ENCODE measurements at places on chromosomes 7 and 10.

DNA sequence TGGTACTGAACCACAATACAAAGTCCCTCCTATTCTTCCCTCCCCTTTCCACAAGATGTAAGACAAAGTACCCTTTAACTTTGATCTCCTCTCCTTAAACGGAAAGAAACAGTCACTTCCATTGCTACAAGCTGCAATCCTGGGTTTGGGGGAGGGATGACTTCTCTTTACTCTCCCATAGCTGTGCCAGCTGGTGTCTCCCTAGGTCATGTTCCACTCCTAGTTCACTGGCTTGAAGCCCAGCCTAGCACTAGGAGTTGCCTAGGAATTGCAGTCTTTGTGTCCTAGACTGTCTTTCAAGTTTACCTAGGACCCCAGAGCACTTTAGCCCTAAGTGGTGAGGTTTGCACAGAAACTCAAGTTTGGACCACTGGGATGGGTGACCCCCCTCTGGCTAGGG, 311.1 kb downstream of the HPSE2 start:
- DNase-seq = no peak

DNA sequence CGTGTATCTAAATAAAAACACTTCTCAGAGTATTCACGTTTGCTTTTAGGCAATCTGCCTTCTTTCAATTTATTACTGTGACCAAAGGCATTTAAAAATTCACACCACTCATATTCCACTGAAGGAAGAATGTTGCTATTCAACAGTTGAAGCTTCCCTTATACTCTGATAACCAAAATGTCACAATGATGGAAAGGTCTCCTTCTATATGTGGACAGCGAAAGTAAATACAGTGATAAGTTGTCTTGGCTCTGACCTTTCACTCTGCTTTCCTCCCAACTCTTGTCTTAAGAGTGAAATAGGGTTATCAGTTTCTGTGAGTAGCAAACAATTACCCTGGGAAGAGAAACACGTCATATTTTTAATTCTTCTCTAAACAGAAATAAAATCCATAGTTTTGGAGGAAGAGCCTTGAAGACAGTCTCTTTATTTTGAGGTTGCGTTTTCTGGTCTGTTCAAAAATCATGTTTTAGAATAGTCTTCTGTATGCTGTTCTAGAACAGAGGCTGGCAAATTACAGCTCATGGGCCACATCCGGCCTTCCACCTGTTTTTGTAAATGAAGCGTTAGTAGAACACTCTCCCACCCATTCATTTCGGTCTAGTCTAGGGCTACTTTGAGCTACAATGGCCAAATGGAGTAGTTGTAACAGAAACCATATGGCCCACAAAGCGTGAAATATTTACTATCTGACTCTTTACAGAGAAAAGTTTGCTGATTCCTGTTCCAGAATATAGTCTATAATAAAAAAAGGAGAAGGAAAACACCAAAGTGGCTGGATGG, 41.3 kb downstream of the ETV1 start:
- no peak for DNase-seq

- no peak for DNase-seq
Measured at GRCh38 chr7:98993024-98993897, 114.9 kb downstream of the TRRAP start.

- DNase-seq = no peak
Measured at GRCh38 chr10:75352650-75353049, 48.9 kb downstream of the ZNF503 start.

- no peak for DNase-seq
Measured at GRCh38 chr7:24939416-24939815, 40.6 kb downstream of the OSBPL3 start.

GRCh38 chr10:49578392-49578791, 31.7 kb upstream of the SLC18A3 start:
- no peak for DNase-seq

- DNase-seq = no peak
Measured at GRCh38 chr10:61076572-61077114, 132.7 kb upstream of the RHOBTB1 start.

GRCh38 chr10:89744026-89744425, 42.6 kb downstream of the KIF20B start:
- DNase-seq = no peak

DNA sequence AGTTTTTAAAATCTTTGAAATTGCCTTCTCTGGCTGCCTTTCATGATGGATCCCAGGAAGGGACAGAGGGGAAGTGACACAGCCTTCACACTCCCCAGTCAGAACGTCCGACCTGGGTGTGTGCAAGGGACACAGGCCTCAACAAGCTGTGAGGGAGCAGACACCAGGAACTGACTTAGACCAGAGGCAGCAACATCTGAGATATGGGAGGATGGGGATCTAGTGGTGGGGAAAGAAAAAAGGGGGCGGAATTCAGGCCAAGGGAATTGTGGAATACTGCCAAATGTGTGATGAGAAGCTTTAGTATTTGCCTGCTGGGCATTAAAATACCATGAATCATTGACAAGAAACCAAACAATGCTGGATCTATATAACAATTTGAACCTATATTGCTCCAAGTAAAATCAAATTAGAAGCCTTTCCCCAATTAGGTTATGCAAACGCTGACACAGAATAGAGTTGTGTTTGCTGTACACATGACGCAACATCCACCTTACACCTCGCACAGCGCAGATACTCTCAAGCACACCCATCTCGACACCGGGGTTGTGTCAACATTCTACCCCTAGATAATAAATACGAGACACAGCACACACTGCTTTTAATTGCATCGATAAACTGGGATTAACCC, 17.2 kb upstream of the MNX1 start:
- no peak for DNase-seq

- DNase-seq = no peak
Measured at GRCh38 chr10:112526906-112527305, 79.9 kb downstream of the VTI1A start.

DNA sequence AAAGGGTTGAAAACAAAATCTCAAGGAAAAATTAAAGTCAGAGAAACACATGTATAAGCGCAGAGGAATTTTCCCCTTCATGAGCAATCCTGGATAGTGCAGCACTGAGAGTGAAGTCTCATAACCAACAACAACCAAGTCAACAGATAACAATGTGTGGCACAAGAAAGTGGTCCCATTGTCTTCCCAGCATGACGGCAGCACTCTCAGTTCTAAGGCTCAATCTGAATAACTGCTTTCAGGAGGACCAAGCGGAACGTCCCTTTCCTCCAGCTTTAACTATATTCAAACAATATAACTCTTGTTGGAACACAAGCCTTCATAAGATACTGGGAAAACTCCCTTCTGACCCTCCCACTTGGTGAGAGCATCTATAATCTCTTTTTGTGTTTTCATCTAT, 137.9 kb downstream of the RAPGEF5 start:
- DNase-seq = no peak

- DNase-seq = no peak
Measured at GRCh38 chr7:157403646-157404401, 67.0 kb downstream of the DNAJB6 start.

- no peak for DNase-seq
Measured at GRCh38 chr10:5587151-5588079, 62.7 kb downstream of the CALML3 start.

GRCh38 chr10:50992972-50993766, 81.1 kb upstream of the PRKG1 start:
- no peak for DNase-seq

- no peak for DNase-seq
Measured at GRCh38 chr10:1047937-1048336, 982 bp downstream of the IDI1 start.

DNA sequence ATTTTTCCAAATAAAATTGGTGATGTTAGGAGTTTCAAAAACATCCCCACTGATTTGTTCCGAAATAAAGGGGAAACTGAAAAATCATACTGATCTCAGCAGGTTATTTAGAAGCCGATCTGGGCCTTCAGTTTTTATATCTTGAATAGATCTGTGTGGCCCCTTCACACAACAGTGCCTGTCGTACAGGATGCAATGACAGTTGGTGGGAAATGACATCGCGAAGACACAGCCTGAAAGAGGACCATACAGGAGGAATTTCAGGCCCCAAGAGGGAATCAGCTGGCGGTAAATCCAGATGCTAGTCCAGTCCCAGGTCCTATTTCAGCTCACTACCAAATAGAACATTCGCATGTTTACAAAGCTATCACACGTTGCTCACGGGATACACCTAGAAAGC, 3.0 kb downstream of the H2BK1 start:
- no peak for DNase-seq

DNA sequence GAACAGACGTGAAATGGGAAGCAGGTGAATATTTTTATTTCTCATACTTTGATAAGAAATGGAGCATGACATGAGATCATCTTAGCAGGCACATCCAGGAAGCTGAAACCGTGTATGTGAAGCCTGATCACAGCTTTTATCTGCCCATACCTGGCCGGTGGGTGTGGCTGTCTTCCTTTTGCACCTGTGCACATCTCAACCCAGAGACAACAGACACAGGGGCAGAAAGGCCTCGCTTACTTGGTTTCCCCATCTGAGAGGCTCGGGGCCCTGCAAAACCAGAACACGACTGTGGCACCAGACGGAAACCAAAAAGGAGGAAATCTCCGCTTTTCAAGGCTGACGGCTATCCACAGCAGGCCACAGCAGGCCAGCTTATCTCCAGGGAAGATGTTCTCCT, 116.4 kb downstream of the TCERG1L start:
- DNase-seq = no peak

- DNase-seq = no peak
Measured at GRCh38 chr10:63627881-63628296, 106.7 kb downstream of the REEP3 start.

- no peak for DNase-seq
Measured at GRCh38 chr7:131190146-131190545, 137.5 kb upstream of the MKLN1 start.

DNA sequence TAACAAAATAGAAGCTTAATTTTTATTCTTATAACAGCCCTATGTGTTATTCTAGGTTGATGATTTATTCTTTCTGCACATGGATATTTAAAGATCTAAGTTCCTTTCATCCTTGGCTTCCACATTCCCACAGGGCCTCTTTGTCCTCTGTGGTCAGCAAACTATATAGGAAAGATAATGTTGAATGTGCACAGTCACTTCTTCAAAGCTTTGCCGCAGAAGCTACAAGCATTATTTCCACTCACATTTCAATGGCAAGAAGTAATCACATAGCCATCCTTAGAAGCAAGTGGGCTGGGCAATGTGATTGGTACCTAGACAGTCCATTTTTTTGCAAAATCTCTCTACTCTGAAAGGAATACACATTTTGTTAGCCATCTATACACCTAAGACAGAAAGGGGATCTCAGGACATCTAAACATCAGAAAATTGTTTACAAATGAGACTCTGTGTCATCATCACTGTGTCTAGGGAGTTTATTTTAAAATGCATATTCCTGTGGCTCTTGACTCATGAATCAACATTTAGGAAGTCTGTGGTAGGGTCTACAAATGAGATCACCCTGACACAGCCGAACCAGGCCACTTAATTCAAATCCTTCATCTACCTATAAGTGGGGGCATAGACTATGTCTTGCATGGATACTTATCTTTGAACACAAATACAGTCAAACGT, 1060.5 kb downstream of the XPNPEP1 start:
- DNase-seq = no peak

DNA sequence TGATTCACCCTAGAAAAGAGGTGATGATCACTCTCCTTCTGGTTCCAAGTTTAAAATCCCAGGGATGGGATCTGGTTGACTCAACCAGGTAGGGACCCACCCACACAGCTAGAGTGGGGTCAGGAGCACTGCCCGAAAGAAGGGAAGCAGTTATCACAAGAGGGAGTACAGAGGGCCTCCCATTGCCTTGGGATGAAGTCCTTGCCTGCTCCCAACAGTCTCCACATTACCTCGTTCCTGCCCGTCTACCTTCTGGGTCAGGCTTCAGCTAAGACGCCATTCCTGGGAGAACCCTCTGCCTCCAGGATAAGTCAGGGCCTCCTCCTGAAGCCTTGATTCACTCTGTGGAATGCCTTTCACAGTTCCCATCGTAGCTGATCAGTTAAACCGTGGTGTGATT, 23.8 kb downstream of the ZMIZ2 start:
- no peak for DNase-seq

- peak; percentile 12 for DNase-seq
Measured at GRCh38 chr10:73644015-73644743, 2.9 kb upstream of the MYOZ1 start.

DNA sequence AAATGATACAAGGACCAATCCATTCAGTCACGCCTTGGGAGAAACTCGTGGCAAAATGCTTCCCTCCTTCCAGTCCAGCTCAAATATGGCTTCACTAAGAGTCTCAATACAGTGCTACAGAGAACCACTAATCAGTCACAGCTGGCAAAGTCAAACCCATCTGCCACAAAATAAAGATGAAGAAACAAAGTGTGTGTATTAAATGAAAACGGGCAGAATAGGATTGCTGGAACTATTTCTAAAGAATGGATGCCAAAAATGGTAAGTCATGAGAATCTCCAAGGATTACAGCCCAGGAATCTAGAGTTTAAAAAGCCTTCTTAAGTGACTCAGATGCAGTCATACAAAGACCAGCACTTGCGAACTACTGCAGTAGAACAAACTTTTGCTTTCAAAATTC, 61.9 kb downstream of the CACUL1 start:
- DNase-seq = no peak

DNA sequence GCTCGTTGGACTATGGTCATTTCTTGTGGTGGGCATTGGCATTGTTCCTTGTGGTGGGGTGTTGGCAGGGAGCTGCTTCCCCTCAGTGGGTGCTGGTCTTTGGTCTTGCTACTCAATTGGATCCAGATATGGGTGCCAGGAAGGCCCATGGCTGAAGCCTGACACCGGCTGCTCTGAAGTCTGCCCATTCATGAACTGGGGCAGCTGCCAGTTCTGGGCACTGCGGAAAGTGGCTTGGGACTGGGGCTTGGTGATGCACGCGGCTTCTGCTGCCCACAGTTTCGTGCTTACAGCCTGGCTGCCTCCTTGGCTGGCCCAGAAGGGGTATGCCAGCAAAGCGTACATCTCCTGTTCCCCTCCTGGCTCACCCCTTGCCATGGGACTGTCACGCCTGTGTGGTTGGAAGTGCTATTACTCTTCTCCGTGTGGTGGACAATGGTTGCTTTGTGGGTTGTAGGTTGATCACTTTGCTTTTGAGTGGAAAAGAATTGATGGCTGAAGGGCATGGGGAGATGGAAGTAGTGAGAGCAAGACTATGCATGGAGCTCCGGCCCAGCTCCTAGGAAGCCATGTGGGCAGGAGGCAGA, 54.7 kb downstream of the ADAMTS14 start:
- DNase-seq = no peak

DNA sequence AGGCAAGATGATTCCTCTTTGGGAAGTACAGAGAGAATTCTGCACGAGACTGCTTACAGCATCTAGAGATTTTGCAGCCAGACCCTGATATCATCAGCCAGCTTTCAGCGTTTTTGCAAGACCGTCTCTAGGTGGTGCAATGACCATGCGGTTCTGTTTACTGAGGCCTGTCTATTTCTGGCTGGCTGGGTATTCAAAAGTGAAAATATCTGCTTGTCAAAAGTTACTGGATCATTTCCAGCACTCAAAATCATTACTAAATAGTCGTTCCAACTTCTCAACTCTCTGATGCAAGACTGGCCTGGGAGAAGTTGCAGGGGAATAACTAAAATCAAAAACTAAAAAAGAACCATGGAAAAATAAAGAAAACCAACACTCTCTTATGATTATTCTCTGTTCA, 240.1 kb downstream of the ELMO1 start:
- DNase-seq = no peak

GRCh38 chr7:45881759-45882464, 6.4 kb upstream of the IGFBP1 start:
- no peak for DNase-seq

GRCh38 chr7:34100661-34101060, 195.3 kb downstream of the BMPER start:
- no peak for DNase-seq

All from stimulated activated CD4-positive, alpha-beta T cell treated with anti-CD3 and anti-CD28 coated beads, Interleukin-1b, Interleukin-23, amount 100 ng/mL, for 1 hour (primary cell).